Tongue (tissue), 3 donors: ENCODE measurements at places on chromosomes 6 and 20. TPM values are rescaled to one million over a fixed set of nuclear protein-coding genes. Genes with fewer than 3 reads are reported as not detected.

EGFL8 gene
- total RNA-seq, result 31.3 TPM

F13A1 gene
- total RNA-seq, result 26.0 TPM

PDE10A gene
- total RNA-seq, result 14.0 TPM

TRDN gene
- total RNA-seq, result 249 TPM

SUPT3H gene
- 7.9 TPM for total RNA-seq

ZNF831 gene
- total RNA-seq, result 0.41 TPM

LINC00237 gene
- total RNA-seq, result not detected

SLCO4A1 gene
- 4.1 TPM for total RNA-seq

UNC93A gene
- total RNA-seq, result 0.10 TPM

CGA gene
- 1.9 TPM for total RNA-seq

ACAT2 gene
- total RNA-seq, result 6.4 TPM

CST5 gene
- not detected for total RNA-seq

LGSN gene
- total RNA-seq, result not detected

FAM83C gene
- total RNA-seq, result 2.2 TPM

SMLR1 gene
- not detected for total RNA-seq

LY6G6C gene
- total RNA-seq, result 1.1 TPM

MDFI gene
- total RNA-seq, result 23.5 TPM

ZKSCAN4 gene
- 4.8 TPM for total RNA-seq

RIOK1 gene
- total RNA-seq, result 36.4 TPM

GABBR1 gene
- 33.0 TPM for total RNA-seq

FOXS1 gene
- 3.6 TPM for total RNA-seq

MOCS1 gene
- 13.7 TPM for total RNA-seq

LPA gene
- 0.10 TPM for total RNA-seq

MSH5 gene
- total RNA-seq, result 9.6 TPM

GCNT2 gene
- 6.3 TPM for total RNA-seq

GHRH gene
- not detected for total RNA-seq

HSPA1A gene
- total RNA-seq, result 698 TPM

TBX18 gene
- total RNA-seq, result 18.1 TPM

PSORS1C1 gene
- total RNA-seq, result 0.41 TPM

HLA-DOA gene
- 1.6 TPM for total RNA-seq

HEY2 gene
- total RNA-seq, result 2.4 TPM

OXT gene
- not detected for total RNA-seq

PPIL6 gene
- 10.9 TPM for total RNA-seq

PNLDC1 gene
- total RNA-seq, result 0.82 TPM

TGM3 gene
- 14.5 TPM for total RNA-seq

METTL24 gene
- 3.5 TPM for total RNA-seq

PPP1R3D gene
- total RNA-seq, result 7.5 TPM

SCUBE3 gene
- 1.3 TPM for total RNA-seq

CUTA gene
- 58.4 TPM for total RNA-seq

RARS2 gene
- total RNA-seq, result 34.2 TPM

KCNS1 gene
- total RNA-seq, result 1.1 TPM

BPI gene
- total RNA-seq, result 0.21 TPM

CPXM1 gene
- 32.1 TPM for total RNA-seq

CLVS2 gene
- 0.10 TPM for total RNA-seq

RIPK1 gene
- 17.8 TPM for total RNA-seq

MCM8 gene
- total RNA-seq, result 13.5 TPM
